CD4-positive, alpha-beta T cell treated with Interleukin-17A for 1 hour (primary cell): ENCODE measurements at places on chromosomes 2 and 18.

DNA sequence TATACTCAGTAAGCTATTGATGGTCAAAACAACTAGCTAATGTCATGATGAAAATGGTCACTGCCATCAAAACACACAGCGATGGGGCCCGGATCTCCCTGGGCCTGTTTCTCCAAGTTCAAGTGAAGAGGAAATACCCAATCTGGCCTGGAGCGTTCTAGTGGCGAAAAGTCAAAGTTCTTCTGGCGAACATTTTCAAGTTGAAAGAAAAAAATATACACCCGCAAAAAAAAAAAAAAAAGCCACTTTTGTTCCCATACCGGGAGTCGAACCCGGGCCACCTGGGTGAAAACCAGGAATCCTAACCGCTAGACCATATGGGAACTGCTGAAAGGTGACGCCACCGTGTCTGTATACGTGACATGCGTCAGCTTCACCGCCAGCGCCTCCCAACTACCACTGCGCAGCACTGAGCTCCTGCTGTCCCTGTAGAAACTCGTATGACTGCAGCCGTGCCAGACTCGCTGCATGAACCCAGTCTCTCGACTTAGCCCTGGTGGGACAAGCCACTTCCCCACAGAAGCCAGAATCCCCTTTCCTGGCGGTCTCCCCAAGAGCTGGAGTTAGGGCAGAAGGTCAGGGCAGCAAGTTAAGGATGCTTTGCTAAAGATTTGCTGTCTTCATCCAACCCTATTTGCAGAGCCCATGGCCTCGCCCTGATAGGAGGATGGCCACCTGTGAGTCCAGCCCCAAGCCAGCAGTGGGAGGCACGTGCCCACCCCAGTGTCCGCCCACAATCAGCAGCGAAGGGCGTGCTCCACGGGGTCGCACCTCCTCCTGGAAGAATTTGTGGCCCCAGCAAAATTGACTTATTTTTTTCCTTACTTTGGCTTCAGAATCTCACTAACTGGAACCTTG is 5.6 kb upstream of the IMP4 start:
- DNase-seq, result peak; percentile 51

DNA sequence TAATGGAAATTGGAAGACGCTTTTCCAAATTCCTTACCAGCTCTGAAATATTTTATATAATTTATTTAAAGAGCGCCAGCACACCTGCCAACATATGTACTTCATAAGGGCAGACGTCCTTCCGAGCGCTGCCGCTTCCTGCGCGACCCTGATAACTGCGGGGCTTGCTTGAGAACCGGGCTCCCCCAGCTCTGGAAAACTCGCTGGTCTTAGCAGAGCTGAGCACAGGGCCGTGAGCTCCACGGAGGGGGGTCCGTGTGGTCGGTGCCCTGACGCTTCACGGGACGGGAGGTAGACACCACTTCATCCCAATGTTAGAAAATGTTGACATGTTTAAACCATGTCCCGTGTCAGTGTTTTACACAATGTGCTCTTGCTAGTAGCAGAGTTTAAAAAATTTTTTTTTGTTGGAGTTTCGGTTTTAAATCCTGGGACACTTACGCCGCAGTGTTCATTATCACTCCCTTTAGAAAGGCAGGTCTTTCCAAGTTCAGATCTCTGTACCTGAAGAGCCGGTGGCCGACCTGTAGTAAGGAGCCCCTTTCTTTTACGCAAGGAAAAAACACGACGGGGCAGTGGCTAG is 1.6 kb downstream of the NFATC1 start:
- DNase-seq, result no peak

- no peak for DNase-seq
Measured at GRCh38 chr2:237213315-237214022, 127.8 kb downstream of the COPS8 start.

DNA sequence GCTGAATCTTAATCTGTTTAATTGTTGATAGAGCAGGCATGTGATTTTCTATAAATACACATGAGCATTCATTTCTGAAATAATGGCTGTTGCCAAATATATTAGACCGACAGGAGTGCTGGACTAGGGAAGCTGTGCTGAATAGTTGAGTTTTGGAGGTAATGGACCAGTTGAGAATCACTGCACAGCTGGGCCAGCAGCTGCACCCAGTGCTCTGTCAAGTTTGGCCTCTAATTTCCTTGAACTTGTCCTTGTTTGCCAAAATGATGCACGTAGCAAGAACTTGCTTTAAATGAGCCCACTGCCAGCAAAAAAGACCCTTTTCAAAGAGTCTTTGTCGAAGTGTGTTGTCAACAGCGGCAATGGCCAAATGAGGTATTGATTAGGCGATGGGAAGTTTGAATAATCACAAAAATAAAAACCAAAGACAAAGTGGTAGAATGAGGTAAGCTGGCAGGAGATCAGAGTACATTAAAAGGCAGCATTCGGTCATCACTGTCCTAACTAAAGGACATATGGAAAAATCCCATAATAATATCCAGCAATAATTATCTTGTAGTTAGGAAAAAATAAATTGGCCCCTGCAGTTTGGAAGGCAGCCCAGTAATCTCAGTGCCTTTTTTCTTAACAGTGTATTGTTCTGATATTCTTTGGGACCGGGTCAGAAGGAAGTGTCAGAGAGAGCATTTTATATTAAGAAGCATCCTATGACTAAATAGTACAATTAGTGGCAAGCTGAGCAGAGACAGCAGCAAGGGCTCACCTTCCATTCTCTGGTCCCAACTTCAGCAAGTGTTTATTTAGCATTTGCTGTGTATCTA is 126.2 kb downstream of the RAPGEF4 start:
- no peak for DNase-seq

DNA sequence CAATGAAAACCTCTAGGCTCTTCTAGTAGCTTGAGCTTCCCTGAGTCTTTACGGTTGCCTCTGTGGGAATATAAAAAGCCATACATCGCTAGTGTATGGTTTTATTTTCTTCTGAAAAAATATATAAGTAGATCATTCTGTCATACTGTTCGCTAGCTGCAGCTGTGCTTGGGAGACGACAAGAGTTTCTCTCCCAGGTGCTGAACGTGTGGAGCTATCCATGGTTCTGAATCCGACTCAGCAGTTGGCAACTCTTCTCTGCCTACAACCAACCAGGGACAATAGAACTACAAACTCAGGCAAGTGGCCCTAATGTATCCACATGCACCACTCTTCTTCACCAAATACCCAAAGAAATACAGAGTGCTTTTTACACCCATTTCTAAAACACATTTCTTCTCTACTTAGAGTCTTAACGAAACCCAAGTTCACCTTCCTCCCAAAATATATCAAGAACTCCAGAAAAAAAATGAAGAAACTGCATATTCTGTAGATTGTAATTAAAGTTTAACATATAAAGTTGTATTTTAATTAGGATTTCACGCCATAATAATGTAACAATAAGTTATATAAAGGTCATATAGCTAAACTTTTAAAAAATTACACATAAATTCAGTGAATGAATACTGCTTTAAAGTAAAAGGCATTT is 2.2 kb upstream of the KCNH7 start:
- no peak for DNase-seq

DNA sequence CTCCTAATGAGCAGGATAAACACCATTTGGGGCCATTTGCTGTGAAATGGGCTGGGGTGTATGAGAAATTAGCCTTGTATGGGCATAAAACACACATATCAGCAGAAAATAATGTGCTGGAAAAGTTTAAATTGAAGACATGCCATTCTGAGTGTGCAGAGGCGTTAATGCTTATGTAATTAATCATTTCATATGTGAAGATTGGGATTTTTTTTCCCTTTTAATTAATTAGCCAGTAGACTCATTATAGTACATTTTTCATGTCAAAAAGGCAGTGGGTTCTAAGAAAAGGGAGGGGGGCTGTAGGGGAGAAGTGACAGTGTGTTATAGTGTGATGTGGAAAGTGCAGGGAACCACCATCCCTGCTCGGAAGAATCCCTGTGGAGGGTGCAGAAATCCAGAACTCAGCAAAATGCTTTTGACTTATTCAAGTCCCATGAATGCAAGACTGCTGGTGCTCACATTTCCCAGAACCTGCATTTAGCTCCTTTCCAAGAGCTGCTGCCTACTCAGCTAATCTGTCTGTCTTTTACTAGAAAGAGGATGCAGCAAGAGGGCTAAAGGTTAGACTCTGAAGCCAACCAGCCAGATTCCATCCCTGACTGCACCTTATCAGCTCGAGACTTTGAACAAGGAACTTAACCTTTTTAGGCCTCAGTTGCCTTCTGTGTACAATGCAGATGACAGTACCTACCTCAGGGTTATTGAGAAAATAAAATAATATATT is 11.6 kb upstream of the COX7A2L start:
- no peak for DNase-seq

GRCh38 chr2:229416116-229416694 is 145.1 kb upstream of the PID1 start:
- peak; percentile 14 for DNase-seq

GRCh38 chr2:146806364-146807005 is 1038.3 kb upstream of the ACVR2A start:
- DNase-seq, result no peak

DNA sequence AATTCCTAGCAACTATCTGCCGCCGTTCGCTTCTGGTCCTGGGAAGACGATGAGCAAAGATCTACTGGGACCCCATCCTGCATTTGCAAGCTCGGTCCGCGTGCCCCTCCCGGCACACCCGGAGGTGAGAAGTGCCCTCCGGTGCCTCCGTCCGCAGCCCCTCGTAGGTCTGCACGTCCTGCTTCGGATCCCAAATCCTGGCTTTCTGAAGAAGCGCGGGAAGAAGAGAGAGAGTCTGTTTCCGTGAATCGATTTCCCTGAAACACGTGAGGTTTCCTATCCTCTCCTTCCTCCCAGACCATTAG is 5.0 kb upstream of the OSR1 start:
- no peak for DNase-seq

DNA sequence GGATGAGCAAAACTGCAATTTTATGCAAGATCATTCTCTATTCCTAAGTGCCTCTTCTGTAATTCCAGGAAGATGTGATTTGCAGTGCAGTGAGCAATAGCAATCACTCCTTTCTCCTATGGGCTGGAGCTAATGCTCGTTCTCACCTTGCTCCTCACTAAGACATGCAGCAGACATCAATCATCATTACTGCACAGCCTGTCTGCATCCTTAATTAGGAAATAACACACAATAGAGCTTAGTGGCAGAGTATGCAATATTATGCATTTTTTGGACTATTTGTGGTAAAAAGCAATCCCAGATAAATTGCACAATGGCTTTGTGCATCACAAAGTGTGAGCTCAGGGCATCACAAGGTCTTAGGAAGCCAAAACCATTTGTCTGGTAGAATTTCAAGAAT is 32.6 kb upstream of the RAPH1 start:
- DNase-seq, result no peak

GRCh38 chr2:165113414-165113813 is 90.4 kb downstream of the SCN3A start:
- DNase-seq, result no peak

- DNase-seq, result no peak
Measured at GRCh38 chr2:216974321-216975302, 114.7 kb upstream of the TNP1 start.

- DNase-seq, result no peak
Measured at GRCh38 chr2:163123526-163123925, 285.0 kb upstream of the KCNH7 start.

GRCh38 chr18:74063023-74063422 is 84.6 kb downstream of the FBXO15 start:
- no peak for DNase-seq

- DNase-seq, result no peak
Measured at GRCh38 chr2:150282771-150283371, 204.6 kb downstream of the RND3 start.

DNA sequence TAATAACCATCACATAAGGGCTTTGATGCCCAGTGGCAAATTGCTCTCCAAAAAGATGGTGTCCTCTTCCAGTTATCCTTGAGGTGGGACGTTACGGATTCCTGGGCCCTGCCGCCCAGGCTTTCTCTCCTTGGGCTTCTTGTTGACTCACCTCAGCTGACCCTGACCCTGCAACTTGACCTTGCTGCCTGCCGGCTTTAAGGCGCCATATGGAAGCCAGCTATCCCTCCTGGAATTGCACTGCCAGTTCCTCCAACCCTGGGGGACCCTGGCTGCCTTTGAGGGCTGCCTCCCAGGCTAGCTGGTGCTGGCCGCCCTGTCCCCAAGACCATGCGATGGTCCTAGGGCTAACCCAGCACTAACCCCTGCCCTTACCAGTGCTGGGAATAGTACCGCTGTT is 28.3 kb upstream of the B3GNT7 start:
- DNase-seq, result no peak

- no peak for DNase-seq
Measured at GRCh38 chr2:16717477-16717876, 51.8 kb upstream of the CYRIA start.

DNA sequence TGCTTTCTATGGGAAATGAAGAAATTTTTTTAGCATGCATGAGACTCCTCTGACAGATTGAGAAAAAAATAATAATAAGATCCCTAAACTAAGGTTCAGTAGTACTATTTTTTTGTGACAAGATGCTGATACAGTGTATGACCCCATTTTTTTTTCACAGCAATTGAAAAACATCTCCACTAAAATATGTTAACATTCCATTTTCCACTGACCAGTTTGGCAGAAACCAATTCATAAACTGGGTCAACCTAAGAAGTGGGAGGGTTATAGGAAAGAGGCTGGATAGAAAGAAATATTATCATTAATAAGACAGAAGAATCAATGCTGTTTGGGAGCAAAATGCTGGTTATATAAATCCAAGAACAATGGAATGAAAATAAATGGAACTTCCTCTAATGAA is 182.7 kb downstream of the ANTXR1 start:
- no peak for DNase-seq

DNA sequence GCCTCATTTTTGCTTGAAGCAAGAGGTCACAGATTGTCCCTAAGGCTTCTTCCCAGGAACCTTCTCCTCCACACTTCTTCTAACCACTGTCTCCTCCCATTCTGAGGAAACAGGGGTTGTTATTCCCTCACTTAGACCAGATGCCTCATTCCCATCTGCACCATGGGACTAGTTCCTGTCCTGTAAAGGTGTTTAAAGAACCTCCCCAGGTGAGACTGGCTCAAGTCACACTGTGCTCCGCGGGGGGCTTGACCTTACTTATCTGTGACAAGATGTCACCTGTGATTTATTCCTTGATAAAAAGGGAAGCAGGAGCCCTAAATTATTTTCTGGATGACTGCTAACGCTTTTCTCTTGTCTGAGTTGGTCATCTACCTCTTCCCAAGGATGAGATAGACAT is 8.2 kb upstream of the CDH2 start:
- DNase-seq, result no peak

- DNase-seq, result no peak
Measured at GRCh38 chr18:27249933-27250332, 64.8 kb upstream of the CHST9 start.

DNA sequence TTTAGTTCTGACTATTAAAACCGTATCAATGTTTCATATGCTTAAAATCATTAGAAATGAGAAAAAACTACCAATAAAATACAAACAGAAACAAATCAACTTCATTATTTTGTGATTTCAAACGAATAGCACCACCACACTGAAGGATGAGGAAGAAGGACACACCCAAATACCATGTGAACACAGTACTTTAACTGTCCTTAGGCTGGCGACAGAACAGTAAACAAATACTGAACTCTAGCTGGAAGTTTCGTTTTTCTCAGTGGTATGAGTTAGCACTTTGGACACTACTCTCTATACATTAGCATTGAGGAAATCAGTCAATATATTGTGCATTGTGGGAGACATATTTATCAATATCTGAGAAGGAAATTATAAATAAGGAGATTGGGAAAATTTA is 202.4 kb upstream of the AGAP1 start:
- no peak for DNase-seq
